Activated gamma-delta T cell treated with anti-CD3 and anti-CD28 coated beads, Interleukin-2, amount 50 U/mL, for 16 hours (primary cell): ENCODE measurements at places on chromosomes 7 and 10.

GRCh38 chr7:66815951-66816350 is 75.4 kb downstream of the RABGEF1 start:
- no peak for DNase-seq

GRCh38 chr10:6794441-6794840 is 214.4 kb upstream of the PRKCQ start:
- DNase-seq: no peak

DNA sequence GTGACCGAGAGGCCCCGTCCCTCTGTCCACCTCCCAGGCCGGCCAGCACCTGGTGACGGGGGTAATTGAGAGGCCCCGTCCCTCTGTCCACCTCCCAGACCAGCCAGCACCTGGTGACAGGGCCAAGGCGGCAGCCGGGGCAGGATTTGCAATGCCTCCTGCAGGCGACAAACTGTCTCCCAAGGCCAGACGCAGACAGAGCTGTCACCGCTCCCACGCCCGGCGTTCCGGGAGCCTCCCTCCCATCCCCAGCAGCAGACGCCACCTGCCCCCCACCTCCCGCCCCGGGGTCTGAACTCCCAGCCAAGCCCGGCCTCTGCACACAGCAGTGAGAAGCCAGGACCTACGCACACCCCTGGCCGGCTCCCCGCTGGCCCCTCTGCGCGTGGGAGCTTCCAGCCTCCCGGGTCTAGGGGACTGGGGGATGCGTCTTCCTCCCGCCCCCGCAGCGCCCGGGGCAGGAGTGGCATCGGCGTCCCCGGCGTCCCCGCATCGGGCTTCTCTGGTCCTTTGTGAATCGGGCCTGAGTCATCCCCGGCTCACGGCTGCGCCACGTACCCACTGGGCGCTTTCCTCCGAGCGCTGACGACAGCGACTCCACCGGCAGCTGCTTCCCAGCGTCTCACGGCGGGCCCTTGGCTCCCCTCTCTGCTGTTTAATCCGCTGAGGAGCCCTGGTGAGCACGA is 95.1 kb upstream of the DIP2C start:
- DNase-seq: no peak

DNA sequence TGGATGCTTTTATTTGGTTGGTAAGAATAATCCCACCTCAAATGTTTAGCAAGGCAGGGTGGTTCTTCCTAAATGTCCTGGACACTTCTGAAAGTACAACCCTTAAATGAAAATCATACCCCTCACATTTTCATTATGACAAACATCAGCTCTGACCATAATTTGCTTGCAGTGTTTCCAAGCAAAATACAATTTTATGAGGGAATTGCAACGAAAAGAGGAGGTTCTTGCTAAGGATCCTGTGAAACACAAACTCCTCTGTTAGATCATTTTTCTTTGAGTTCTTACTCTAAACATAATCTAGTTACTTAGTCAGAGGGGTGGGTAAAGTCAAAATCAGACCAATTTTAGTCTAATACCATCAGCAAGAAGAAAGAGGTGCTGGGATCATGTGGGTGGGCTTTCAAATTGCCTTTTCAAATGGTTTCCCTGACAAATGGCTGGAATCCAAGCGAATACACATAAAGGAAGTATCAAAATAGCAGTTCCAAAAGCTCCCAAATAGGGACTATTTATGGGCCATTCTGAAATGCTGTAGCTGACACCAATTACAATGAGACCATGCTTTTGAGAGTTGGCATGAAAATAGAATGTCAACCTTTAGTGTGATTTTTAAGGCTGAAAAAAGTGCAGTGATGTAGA is 164.9 kb upstream of the INHBA start:
- DNase-seq: no peak

GRCh38 chr7:77433901-77434300 is 17.8 kb upstream of the GSAP start:
- no peak for DNase-seq

DNA sequence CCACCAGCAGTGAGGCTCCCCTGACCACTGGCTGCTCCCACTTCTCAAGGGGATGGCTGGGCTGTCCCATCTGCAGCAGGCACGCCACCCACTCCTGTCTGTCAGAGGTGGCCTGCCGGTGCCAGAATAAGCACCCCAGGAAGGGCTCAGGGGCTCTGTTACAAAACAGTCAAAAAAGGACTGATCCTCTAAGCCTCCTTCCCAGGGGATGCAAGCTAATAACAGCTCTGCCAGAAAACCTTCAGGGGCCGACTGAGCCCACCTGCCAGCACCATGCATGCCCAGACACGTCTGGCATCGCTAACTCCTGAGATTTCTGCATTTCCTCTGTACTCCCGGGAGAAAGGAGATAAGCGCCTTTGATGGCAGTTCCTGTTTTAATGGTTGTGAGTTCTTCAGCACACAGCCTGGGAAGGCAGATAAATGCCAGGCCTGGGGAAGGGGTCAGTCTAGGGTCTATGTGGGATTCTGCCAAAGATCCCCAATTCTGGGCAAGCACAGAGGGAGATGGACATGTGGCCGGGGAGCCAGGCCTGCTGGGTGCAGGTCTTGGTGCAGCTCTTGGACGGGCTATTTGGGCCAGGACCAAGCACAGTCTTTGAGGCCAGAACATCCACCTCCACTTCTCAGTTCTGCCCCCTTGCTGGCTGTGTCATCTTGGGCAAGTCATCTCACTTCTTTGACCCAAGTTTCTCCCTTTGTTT is 128.4 kb downstream of the ARHGAP22 start:
- DNase-seq: no peak

GRCh38 chr7:15685358-15686294 is 857 bp downstream of the MEOX2 start:
- no peak for DNase-seq

DNA sequence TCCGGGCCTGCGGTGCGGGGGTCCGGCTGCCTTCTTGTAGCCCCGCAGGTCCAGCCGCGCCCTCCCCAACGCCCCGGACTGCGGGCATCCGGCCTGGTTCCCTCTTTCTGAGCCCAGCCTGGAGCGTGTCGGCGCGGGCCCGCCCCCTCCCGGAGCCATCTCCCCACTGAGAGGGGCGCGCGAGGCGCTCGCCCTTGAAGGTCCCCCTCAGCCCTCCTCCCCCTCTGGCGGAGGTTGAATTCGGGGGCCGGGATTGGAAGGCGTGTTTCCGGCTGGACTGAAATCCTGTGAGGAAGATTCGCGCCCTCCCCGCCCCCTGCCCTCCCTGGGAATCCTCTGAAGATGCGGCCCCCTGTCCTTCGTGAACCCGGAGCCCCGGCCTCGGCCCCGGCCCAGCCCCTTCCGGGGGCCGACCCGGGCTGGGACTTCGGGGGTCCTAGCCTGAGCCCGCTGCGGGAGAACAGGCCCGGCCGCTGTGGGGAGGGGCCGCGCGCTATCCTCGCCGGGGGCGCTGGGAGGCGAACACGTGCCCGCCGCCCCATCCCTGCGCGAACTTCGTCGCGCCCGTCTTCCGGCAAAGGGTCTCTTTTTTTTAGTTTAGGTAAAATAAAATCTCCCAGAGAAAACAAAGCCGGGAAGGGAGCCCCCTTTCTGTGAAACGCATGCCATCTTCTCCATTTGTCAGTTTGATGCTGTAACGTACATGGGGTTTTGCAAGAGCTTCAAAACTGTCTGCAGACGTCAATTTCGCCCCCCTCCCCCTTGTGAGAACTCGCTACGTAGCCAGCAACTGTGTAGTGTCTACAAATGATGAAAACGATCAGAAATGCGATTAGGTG is 636 bp downstream of the PDCD4 start:
- DNase-seq: peak; percentile 71

DNA sequence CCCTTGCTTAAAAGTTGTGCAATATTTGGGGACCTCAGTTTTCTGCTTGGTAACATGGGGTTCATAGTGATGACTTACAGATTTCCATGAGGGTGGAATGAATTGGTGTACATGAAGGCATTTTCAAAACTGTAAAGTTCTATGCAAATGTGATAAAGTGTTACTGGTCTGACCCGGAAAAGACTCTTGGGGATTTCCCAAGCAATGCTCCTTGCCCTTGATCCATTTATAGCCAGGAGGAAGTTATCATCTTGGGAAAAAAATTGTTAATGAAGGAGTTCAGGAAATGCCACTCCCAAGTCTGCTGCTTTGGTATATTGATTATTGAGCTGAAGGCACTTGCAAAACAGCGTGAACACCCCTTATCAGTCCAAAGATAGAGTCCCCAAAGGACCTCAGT is 96.3 kb upstream of the ZPBP start:
- no peak for DNase-seq

DNA sequence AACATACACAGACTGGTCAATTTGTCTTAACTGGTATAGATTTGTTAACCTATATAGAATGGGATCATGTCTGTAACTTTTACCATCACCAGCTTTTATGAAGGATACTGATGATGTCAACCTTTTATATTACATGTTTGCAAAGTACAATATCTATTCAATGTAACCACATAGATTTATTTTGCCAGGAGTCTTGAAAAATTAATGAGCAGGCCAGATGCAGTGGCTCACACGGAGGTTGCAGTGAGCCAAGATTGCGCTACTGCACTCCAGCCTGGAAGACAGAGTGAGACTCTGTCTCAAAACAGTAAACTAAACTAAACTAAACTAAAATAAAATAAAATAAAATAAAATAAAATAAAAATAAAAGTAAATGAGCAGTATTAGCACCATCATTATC is 30.0 kb upstream of the PARD3 start:
- no peak for DNase-seq
